ENCODE measurements at places on chromosomes 7 and 10.
A peak's percentile ranks its signal among the peaks of the same experiment; 100 is the strongest.

GRCh38 chr10:133242611-133243356, 5.1 kb downstream of the VENTX start:
- no peak for DNase-seq

GRCh38 chr10:94315024-94315451, 47.7 kb downstream of the NOC3L start:
- DNase-seq, result no peak

GRCh38 chr10:124090601-124091209, 2.7 kb downstream of the CHST15 start:
- no peak for DNase-seq

- DNase-seq, result peak; percentile 22
Measured at GRCh38 chr10:129870961-129871621, 93.0 kb downstream of the EBF3 start.

DNA sequence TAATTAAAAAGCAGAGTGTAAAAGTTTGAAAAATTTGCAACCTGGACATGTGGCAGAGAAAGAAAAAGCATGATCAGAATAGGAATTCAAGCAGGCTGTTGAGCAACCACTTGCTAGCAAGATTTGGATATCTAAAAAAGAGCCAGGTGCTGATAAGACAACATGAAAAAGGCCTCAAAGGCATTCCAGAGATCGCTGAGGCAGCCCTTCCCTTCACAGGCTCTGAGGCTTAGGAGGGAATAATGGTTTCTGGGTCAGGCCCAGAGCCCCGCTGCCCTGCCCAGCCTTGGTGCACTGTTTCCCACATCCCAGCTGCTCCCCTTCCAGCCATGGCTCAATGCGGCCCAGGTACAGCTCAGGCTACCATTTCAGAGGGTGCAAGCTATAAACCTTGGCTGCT, 64.1 kb upstream of the EEPD1 start:
- no peak for DNase-seq

DNA sequence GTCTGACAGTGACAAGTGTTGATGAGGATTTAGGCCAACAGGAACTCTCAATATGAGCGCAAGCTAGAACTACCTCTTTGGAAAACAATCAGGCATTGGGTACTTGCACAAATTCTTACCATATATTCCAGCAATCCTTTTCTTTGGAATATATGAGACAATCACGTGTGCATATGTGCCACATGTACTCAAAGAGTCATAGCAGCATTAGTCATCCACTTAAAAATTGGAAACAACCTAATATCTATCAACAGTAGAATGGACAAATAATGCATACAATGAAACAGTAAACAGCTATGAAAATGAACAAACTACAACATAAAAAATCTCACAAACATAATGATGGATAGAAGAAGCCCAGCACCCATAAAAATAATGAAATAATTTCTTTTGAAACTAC, 179.7 kb downstream of the GLI3 start:
- DNase-seq, result no peak
